ENCODE measurements at places on chromosomes 7 and 10. TPM values are rescaled to one million over a fixed set of nuclear protein-coding genes. Genes with fewer than 3 reads are reported as not detected.

The MARCHF5 gene
- 42.8 TPM for total RNA-seq

The WNT8B gene
- not detected for total RNA-seq

The BTRC gene
- 9.9 TPM for total RNA-seq

The HOXA6 gene
- total RNA-seq: 29.6 TPM

The GTF2IRD2 gene
- total RNA-seq: 19.6 TPM

The NAT16 gene
- not detected for total RNA-seq

The ERVW-1 gene
- not detected for total RNA-seq

The NRG3 gene
- total RNA-seq: not detected

The COL17A1 gene
- total RNA-seq: 249 TPM

The ADAM12 gene
- 0.30 TPM for total RNA-seq

The CPA5 gene
- not detected for total RNA-seq

The AEBP1 gene
- 21.4 TPM for total RNA-seq

The ZNF239 gene
- 1.2 TPM for total RNA-seq

The BAMBI gene
- 4.6 TPM for total RNA-seq

The RBP3 gene
- total RNA-seq: not detected

The MALRD1 gene
- total RNA-seq: 0.27 TPM

The CALCR gene
- total RNA-seq: not detected

The CALD1 gene
- total RNA-seq: 193 TPM

The AMZ1 gene
- not detected for total RNA-seq

The SFXN4 gene
- 29.4 TPM for total RNA-seq

The NODAL gene
- 0.17 TPM for total RNA-seq

The CCM2 gene
- 38.0 TPM for total RNA-seq

The SEMA3A gene
- total RNA-seq: 1.7 TPM

The SDK1 gene
- total RNA-seq: 2.6 TPM

The CPA2 gene
- 0.48 TPM for total RNA-seq

The KIF20B gene
- total RNA-seq: 13.6 TPM

The ATOH7 gene
- total RNA-seq: 0.17 TPM

The LRRC18 gene
- total RNA-seq: not detected

The IDI2 gene
- not detected for total RNA-seq

The SVOPL gene
- 0.58 TPM for total RNA-seq

The FKBP9 gene
- total RNA-seq: 115 TPM

All from colonic mucosa (tissue), 4 donors.